Fibroblast of skin of right biceps (primary cell): ENCODE measurements at places on chromosomes 16 and 17.

DNA sequence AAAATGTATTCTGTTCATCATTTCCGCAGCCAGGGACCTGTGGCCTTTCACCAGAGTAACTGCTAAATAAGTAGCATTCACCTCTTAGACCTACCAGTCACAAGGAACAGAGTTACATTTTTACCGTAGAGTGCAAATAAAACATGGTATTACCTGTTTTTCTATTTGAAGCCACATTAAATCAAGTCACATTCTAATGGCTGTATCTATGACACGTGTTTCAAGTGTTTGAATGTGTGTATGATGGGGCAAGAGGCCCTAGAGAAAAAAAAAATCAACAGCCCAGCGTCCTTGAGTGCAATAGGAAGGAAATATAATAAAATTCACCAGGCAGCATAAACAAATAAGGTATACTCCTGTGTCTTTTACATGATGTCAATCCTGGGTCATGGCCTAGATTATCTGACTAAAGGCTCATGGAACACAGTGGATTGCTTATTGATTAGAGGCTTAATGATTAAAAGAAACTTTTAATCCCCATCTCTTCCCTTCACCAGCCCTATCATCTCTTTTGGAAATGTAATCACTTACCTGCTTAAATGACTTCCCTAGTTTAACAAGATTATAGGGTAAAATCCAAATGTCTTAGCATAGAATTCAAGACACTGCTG lies 168.7 kb upstream of the CDH5 start:
- DNase-seq: no peak

DNA sequence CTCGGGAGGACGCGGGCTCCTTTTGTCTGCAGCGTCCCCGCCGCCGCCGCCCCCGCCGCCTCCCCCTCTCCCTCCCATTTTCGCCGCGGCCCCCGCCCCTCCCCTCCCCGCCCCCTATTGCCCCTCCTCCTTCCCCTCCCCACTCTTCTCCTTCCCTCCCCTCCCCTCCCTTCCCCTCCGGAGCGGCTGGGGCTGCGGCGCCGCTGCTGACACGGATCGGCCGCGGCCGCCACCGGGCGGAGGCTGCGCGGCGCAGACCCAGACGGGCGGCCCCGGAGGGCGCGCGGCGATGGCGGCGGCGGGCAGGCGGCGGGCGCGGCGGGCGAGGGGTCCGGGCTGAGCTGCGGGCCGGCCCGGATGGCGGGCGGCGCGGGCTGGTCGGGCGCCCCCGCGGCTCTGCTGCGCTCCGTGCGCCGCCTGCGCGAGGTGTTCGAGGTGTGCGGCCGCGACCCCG lies at the start of gene RAB11FIP4:
Gene RAB11FIP4, plus strand, starts transcription at position 180 of the 454 bp plus-strand sequence. Its CDS starts 178 bp downstream, at position 358.
- DNase-seq: peak; percentile 44

DNA sequence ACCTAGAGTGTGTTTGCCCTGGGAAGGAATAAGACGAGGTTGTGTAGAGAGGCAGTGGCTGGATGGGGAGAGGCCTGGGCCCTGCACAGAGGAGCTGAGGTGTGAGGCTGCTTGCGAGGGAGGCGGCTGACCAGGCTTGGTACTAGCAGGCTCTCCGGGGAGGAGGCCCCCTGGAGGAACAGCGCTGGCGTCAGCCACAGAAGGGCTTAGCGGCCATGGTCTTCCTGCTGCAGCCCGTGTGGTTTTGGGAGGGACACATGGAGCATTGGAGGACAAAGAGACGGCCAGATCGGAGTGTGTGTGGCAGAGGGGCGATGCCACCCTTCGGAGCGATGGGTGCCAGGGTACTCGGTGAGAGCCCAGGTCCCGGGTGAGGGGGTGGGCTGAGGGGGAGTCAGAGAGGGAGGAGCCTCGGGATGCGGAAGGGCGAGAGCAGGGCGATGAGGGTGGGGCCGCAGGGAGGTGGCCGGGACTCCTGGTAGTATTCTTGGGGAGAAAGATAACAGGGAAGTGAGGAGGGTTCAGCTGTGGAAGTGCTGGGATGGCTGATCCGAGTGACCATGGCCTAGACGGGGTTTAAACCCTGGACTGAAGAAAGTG lies 8.3 kb downstream of the BANP start:
- no peak for DNase-seq

- DNase-seq: no peak
Measured at GRCh38 chr17:76528156-76528527, 9.4 kb downstream of the CYGB start.

GRCh38 chr16:22641131-22641628 lies 130.5 kb downstream of the NPIPB5 start:
- DNase-seq: peak; percentile 35

DNA sequence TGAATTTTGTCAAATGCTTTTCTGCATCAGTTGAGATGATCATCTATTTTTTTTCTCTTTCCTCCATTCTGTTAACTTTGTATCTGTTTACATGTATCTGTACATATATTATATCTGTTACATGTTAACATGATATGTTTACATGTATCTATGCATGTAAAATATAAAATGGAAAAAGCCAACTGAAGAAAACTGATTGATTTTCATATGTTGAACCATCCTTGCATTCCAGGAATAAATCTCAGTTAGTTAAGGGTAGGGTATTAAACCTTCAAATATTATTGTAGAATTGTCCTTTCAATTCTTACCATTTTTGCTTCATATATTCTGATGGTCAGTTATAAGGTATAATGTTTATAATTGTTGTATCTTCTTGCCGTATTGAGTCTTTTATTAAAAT lies 336.1 kb downstream of the ZFHX3 start:
- DNase-seq: no peak

DNA sequence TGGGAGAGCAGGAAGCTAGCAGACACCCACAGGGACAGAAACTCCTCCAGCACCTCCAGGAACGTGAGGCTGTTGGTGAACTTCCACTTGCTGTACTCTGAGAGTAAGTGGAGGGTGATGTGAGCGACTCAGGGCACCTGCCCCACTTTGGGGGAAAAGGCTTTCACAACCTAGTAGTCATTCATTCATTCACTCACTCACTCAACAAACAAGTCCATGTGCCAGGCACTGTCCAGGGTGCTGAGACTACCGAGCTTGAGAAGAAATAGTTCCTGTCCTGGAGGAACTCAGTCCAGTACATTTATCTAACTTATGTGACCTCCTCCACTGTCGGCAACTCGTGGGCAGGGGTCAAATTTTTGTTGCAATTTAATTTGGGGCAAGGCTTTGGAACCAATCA lies 26.6 kb downstream of the LGALS9 start:
- peak; percentile 14 for DNase-seq

DNA sequence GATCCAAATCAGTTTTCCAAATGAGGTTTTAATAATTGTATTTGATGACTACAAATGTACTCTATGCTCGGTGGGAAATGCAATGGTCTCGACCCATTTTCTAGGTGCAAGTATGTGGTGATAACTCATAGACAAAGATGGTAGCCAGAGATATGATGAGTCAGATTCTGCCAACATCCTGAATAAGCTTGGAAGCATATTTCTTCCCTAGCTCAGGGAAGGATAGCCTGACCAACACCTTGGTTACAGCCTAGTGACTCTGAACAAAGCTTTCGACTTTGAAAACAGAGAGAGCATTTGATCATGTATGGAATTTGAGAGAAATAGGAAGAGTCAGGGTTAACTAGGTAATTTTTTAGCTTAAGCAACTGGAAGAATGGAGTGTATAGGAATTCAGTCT lies 128.3 kb upstream of the MYOCD start:
- DNase-seq: peak; percentile 40

GRCh38 chr16:89071686-89072547 lies 21.7 kb upstream of the ACSF3 start:
- peak; percentile 9 for DNase-seq
